Left ventricle myocardium inferior (tissue), 1 donor: ENCODE measurements at places on chromosomes 6 and 20. TPM values are rescaled to one million over a fixed set of nuclear protein-coding genes. Genes with fewer than 3 reads are reported as not detected.

AIF1 gene
- 15.2 TPM for total RNA-seq

LY86 gene
- 1.2 TPM for total RNA-seq

CLPSL2 gene
- total RNA-seq, result not detected

C6orf47 gene
- 16.9 TPM for total RNA-seq
